Heart right ventricle (tissue), 16 donors: ENCODE measurements at places on chromosomes 7 and 10. TPM values are rescaled to one million over a fixed set of nuclear protein-coding genes. Genes with fewer than 3 reads are reported as not detected.

CDCA7L gene
- total RNA-seq, result 42.9 TPM

VAX1 gene
- not detected for total RNA-seq

- DNase-seq, result no peak
These were observed 55.5 kb downstream of the AOAH start for GRCh38 chr7:36668750-36669149.

FFAR4 gene
- total RNA-seq, result not detected

GRCh38 chr10:97762816-97763215 lies 9.0 kb downstream of the SFRP5 start:
- no peak for DNase-seq

TDRD1 gene
- 1.9 TPM for total RNA-seq

CALN1 gene
- not detected for total RNA-seq

DNA sequence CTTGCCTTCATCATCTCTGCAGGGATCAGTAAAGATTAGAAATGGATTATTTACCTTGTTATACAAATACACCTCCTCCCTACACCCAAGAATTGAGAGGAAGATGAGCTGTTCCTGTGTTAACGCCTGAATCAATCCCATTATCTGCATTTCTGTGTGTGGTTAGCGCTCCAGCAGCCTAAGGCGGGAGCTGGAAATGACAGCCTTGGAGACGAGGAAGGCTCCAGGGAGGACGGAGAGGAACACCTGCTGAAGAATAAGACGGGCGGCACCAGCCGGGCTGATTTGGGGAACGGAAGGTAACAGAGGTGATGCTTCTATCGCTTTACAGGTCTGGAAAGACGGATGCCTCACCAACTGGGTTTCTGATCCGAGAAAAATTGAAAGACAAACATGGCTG lies 34.2 kb upstream of the DDC start:
- no peak for DNase-seq

TMEM273 gene
- 27.3 TPM for total RNA-seq

DNA sequence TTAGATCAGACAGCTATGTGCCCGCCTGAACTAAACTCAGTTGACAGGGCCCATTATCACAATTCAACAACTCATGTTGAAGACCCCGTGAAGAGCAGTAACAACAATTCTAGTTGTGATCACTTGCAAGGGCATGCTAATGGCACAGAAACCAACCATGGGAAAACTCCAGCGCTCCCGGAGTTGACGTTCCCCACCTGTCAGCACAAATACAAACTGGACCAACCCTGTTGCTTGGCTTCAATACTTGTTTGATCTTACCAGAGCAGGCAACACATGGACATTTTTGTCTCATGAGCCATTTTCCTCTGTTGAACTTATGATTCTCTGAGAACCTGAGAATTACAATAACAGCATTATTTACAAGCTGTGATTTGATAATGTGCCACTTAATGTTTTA lies 119.0 kb upstream of the LANCL2 start:
- DNase-seq, result no peak

DNA sequence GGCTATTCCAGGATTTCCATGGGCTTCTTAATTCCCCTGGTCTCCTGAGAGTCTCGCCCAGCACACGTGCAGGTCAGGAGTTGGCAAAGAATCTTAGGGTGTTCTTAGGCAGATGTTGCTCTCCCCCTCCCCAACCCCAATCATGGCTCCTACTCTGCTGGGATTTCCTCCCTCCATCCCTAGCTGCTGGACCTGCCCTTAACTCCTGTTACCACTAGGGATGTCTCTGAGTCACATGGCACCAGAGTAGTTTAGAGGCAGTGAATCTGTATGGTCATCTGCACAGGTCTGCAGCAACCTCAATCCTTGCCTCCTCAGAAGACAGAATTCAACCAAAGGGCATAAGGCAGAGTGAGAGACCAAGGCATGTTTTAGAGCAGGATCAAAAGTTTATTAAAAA lies 51.8 kb upstream of the CHST3 start:
- no peak for DNase-seq

DNA sequence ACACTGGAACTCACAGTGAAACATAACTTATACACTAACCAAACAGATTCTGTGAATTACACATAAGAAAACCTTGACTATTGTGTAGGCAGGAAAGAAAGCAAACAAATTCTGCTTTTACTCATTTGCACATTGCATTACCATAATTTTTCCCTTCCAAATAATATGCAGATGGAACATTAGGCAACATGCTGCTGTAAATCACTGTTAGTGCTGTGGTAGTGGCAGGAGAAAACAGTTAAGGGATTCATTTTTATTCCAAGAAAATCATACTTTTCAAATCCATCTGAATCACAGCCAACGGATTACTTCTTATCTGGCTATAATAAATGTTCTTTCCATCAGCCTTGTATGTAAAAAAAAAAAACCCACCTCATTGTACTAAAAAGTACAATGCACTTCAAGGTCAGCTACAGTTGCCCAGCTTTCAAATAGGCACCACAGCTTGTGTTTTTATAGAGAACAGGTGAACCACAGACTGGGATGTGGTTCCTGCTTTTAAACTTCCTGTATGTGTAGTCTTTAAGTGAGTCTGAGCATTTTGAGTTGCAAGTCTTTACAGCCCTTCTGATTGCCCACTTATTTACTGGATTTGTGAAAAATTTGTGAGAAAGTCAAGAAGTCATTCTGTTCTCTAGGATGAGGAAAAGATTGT lies 590.0 kb upstream of the SEMA3D start:
- no peak for DNase-seq

DNA sequence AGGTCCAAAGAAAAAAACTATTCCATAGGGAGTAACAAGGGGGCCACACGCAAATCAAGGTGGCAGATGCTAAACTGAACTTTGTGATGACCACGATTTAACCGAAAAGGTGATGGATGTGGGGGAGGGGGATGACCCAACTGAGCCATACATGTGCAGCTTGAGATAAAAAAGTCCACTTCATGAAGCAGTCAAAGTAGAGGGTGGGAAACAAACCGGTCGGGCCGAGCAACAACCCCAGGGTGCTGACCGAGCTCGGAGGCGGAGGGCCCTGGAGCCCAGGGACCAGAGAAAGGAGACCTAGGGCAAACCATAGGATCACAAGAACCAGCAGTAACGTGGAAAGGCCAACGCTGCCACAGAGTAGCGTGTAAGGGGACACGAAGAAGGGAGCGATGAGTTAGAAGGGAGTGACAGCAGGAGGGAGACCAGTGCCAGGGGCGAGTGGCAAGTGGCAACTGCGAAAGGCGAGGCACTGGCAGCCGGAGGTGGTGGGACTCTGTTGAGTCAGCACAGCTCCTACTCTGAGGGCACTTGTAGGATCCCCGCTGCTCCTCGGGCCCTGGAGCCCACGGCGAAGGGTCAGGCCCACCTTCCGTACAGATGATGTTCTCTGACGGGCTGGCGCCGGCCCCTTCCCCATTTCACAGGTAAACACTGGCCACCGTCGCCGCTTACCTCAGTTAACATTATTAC lies 540 bp downstream of the SNX13 start:
- peak; percentile 38 for DNase-seq

GRCh38 chr10:50927522-50928189 lies 42.2 kb upstream of the A1CF start:
- no peak for DNase-seq

DNA sequence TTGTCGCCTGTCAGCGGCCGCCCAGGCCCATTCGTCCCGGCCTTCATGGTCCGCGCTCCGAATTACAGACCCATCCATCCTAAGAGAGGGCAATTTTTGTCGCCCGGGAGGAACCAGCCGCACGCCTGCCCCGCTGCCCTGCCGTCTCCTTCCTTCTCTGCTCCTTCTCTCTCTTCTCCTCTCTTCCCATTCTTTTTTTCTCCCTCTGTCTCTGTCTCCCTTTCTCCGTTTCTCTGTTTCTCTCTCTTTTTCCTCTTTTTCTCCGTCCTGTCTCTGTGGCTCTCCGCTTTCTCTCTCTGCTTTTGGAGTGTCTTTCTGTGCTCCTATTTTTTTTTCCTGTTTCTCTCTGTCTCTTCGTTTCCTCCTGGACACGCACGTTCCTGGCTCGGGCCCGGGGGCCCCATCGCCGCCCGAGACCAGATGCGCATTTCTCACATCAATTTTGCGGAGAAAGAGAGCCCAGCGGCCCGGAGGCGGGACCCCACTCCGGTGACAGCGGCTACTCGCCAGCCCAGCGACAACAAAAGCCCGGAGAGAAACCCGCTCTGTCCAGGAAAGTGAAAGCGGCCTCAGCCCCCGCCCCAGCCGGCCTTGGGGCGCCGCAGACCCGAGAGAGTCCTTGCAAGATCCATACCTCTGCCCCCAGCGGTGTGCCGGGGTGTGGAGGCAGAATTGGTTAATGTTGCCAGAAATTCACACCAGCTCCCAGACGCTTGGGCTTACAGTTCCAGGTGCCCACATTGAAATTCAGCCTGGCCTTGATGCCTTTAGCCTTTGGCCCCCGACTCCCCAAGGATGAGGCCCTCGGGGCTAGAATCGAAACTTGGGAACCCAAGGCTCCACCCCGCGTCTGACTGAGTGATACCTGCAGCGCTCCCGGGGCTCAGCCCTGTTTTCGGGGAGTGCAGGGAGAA lies 4.1 kb downstream of the LBX1 start:
- no peak for DNase-seq

DNA sequence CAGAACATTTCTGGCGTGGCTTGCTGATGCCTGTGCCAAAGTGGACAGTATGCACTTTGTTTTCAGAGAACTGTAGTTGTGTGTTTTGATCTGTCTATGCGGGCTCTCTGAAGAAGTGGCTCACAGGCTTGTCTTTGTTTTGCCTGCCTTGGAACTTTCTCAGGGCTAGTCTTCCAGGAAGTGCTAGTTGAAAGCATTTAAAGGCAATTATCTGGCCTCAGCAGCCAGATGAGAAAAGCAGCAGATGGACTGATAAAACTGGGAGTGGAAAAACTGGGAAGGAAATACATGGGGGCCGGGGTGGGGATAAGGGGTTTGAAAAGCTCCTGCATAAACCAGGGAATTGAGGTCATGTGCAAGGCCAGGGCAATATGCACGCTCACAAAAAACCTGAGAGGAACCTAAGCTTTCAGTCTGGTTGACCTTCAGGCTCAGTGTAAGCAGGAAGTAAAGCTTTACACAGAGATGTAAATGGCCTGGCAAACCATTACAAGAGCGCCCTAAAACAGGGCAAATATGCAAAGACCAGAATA lies 94.5 kb downstream of the ZNF33B start:
- no peak for DNase-seq

DNA sequence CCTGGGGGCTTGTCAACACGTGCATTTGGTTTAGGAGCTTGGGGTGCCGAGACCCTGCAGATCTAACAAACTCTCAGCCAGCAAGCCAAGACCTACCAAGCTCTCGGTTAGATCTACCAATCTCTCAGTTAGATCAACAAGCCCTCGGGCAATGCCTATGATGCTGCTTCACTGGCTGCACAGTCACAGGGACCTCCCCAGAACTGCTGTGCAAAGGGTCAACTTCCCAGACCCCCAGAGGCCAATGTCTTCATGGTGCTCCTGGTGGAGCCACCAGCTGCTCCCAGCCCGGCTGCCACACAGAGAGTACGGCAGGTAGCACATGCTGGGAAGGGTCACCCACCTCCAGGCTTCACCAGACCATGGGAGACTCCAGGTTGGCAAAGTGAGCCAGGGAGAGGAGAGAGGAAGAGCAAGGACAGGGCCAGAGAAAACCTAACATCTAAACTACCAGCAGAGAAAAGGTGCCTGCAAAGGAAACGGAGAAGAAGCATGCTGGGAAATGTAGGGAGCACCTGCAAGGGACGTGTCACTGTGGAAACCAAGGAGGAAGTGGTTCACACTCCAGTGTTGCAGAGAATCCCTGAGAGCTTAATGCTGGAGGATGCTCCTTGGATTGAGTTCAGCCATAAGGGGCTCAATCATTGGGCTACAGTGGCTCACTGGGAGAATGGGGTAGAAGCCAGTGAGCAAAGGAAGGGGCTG lies 51.5 kb upstream of the GDF10 start:
- no peak for DNase-seq

DNA sequence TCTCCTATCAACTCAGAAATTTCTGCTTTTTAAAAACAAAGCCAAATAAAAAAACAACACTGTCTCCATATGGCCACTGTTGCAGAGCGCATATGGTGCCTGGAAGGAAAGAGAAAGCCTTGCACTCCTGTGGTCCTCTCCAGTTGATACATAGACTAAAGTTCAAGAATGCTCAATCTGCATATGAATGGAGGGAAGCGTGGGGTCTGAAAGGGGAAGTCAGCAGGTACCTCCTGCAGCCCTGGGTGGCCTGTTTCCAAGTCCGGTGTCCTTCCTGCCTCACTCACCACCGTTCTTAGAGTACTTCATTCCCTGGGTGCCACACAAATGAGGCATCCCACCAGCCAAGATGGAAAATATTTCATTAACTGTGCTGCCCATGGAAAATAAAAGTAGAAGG lies 138.3 kb upstream of the PALS2 start:
- no peak for DNase-seq

DNA sequence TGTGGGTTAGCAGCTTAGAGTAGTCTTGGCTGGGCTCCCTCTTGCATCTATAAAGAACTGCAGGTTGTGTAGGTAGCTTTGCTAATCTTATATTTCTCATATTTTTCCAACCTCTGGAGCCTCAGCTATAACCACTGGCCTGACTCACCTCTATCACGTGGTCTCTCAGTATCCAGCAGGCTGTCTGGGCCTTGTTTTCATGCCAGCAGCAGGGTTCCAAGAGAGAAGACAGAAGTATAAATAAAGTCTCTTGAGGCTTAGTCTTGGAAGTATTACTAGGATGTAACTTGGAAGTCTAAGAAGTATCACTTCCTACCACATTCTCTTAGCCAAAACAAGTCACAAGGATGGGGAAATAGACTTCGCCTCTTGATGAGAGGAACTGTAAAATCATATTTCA lies 73.3 kb downstream of the WIPF3 start:
- no peak for DNase-seq

- DNase-seq, result no peak
These were observed 91.3 kb upstream of the ZNF746 start for GRCh38 chr7:149588930-149589329.

OR2A7 gene
- total RNA-seq, result 0.44 TPM

VSIR gene
- 67.7 TPM for total RNA-seq

- peak; percentile 41 for DNase-seq
These were observed 15.2 kb downstream of the OAT start for GRCh38 chr10:124403548-124403947.

DNA sequence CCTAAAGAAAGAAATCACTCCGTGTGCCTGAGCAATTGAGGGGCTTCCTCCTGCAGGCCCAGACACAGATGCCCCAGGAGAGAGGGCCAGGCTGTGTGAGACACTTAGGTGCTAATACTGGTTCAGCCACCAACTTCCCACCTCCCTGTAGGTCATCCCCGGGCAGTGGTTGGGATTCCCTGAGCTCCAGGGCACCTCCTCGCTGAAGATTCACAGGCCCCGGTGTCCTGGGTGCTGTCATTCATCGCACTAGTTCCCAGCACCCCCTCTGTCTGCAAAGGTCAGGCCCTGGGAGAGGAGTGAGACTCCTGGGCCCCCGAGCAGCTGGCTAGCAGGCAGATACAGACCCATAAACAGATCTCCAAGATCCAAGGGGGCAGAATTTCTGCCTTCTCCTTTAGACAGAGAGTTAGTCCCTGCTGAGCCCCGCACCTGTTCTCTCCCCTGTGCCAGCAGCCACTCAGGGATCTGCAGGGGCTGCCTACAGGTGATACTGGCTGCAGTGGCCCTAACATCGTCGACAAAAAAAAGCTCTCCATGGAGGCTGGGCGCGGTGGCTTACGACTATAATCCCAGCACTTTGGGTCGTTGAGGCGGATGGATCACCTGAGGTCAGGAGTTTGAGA lies 38.2 kb upstream of the GTF2I start:
- DNase-seq, result no peak

- no peak for DNase-seq
These were observed 507.6 kb downstream of the GRID1 start for GRCh38 chr10:85858776-85859515.
